Hematopoietic multipotent progenitor cell treated with erythropoietin and hydrocortisone succinate and interleukin-3 and kit ligand, for 4 days (in vitro differentiated cells): ENCODE measurements at places on chromosomes 1 and 21.

GRCh38 chr1:167748906-167749305, 27.1 kb downstream of the MPZL1 start:
- no peak for DNase-seq

DNA sequence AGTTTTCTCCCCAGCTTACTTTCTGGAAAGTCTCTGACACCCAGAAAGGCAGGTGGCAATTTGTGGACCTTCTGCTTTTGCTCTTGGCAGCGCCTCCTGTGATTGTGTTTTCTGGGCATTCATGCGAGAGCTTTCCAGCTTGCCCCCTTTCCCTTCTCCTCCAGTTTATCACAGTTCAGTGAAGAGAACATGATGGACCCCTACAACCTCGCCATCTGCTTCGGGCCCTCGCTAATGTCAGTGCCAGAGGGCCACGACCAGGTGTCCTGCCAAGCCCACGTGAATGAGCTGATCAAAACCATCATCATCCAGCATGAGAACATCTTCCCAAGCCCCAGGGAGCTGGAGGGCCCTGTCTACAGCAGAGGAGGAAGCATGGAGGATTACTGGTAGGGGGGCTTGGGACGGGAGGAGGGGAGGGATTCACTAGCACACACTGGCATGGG, 24.3 kb upstream of the IKBKE start:
- no peak for DNase-seq

DNA sequence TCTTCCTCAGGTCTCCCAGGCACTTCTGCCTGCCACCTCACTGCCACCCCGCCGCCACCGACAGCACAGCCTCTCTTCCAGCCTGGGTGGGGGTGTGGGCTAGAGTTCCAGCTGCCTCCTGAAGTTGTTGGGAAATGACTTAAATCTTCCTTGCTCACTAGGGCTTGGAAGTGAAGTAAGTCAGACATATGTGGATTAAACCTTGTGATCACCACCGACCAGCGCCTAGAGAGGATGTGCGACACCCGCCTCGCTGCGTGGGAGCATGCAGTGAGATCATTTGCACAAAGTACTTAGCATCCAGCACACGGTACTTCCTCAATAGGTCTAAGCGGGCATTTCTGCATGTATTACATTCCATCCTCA, 71.4 kb upstream of the FAM20B start:
- no peak for DNase-seq

- DNase-seq, result no peak
These were observed 408.5 kb downstream of the PTPRU start for GRCh38 chr1:29644812-29645211.

GRCh38 chr1:63797056-63797726, 23.4 kb downstream of the ROR1 start:
- no peak for DNase-seq

DNA sequence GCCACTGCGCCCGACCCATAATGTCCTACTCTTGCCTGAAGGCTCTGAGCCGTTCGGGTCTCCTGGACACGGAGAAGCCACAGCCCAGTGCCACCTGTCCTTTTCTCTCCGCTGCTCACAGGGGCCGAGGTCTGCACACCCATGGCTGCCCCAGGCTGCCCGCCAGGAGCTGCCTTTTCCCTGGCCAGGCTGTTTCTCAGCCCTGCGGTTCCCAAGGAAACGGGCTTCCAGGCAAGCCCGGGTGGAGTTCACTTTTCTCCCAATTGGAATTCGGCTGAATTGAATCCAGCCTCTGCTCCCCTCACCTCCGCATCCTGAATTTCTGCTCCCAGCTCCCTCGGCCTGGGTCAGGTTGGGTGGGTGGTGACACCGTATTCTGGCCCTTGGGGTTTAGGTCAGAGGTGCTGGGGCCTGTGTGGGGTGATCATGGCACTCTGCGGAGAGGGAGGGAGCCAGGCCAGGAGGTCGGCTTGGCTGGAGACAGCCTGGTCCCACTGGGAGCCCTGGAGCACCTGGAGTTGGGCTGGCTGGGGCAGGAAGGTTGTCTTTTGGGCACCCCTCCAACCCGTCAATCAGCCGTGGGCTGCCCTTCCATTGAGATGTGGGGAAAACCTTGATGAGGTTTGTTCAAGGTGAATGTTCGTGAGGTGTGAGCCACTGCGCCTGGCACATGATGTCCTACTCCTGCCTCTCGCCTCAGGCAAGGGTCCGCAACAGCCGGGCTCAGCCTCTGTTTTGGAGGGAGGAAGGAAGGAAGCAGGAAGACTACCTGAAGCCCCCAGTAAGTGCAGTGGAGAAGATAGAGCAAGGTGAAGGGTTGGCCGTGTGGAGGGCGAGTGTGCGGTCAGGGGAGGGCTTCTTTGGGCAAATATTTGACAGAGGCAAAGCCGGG, 25.1 kb downstream of the RRP1 start:
- no peak for DNase-seq

GRCh38 chr1:160309571-160309970, 24.6 kb upstream of the PEX19 start:
- no peak for DNase-seq

GRCh38 chr1:112544011-112544688, 35.4 kb downstream of the WNT2B start:
- no peak for DNase-seq

DNA sequence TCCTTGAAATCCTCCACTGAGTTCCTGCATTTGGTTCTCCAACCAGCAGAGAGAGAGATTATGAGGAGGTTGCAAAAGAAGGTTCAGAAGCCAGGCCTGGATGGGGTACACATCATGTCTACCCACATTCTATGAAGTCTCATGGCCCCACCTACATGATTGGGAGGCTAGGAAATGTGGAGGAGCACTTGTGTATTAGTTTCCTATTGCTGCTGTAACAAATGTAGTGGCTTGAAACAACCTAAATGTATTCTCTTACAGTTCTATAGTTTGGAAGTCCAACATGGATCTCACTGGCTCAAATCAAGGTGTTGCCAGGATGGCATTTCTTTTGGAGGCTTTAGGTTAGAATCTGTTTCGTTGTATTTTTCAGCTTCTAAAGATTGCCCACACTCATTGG, 134.2 kb upstream of the ZNF648 start:
- no peak for DNase-seq

DNA sequence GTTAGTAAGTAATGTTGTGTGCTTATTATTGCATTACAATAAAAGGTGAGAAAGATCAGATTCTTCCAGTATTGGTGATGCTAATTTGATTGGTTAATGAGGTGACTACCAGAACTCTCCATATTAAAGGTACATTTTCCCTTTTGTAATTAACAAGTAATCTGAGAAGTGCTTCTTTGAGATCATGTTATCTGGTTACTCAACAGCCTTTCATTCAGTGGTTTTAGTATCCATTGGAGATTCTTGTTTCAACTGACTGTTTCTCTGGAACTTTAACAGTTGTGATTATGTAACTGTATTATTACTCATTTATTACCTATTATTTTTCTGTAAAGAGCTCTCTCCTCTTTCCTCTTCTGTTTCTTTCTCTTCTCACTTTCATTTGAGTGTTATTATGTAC, 86.7 kb downstream of the PEX14 start:
- DNase-seq, result peak; percentile 36

GRCh38 chr1:45442272-45442671, 48.7 kb downstream of the TESK2 start:
- DNase-seq, result no peak

GRCh38 chr1:119791377-119791776, 19.9 kb downstream of the REG4 start:
- no peak for DNase-seq

DNA sequence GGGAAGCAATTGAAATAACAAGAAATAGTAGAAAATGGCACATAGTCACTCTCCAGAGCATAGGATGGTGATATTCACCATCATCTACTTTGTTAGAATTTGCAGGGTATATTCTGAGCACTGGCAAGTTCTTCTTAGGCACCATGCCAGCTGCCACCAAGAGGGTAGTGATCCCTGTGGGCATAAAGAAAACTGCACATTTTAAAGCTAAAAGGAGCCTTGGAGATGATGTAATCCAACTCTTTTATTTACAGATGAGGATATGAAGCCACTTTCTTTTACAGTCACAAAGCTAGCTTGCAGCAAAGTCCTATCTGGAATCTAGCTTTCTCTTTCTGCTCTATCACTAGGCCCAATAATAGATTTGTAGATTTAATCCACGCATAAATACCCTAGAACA, 69.0 kb downstream of the PTGER3 start:
- DNase-seq, result peak; percentile 82

- no peak for DNase-seq
These were observed 535.8 kb upstream of the DAB1 start for GRCh38 chr1:57959531-57960241.

GRCh38 chr1:22567197-22567596, 3.9 kb downstream of the EPHA8 start:
- no peak for DNase-seq

DNA sequence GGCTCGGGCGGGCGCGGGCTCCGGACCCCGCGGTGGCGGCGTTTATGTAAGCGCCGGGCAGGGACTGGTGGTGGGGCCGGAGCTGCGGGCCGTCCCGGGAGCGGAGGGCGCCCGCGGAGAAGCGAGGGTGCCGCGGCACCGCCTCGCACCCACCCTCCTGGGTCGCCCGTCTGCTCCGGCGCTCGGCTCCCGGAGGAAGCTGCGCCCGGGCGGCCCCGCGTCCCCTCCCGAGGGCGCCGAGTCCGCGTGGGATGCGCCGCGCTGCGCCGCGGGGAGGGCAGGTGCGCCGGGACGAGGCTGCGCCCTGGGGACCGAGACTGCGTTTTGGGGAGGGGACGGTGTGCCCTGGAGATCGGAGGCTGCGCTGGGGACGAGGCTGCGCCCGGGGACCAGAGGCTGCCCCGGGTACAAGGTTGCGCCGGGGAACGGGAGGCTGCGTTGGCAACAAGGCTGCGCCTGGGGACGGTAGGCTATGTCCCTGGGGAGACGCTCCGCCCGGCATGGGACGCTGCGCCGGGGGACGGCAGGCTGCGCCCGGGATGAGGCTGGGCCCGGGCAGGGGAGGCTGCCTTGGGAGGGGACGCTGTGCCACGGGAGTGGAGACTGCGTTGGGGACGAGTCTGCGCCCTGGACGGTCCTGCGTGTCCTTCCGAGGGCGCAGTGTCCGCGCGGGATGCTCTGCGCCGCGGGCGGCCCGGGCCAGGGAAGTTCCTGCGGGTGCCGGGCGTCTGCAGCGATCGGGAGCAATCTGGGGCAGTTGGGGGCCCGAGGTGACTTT, 627 bp downstream of the ADARB1 start:
- DNase-seq, result peak; percentile 53

DNA sequence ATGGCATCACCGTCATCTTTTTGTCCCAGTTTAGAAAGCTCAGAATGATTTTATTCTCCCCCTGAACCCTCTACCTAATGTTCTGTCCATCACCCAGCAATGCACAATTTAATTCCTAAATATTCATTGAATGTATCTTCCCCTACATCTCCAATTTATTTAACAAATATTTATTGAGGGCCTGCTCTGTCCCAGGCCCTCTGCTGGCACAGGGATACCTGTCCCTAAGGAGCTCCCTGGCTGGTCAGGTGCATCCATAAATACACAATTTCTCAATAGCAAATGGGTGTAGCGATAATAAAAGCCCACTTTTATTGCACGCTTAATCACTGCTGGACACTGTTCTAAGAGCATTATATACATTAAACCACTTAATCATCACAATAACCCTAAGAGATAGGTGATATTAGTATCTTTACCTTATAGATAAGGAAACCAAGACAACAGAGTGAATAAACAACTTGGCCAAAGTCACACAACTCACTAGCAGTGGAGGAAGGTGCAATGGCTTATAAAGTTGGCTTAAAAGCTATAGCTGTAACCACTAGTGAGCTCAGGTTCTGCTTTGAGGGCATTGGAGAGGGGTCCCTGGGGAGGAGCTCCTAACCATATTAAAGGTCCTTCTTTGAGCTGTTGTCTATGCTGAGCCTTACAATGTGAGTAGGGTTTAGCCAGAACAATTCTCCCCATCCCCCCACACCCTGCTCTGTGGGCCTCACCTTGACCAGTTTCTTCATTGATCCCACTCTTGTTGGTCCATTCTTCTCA, 126.3 kb upstream of the JUN start:
- no peak for DNase-seq

DNA sequence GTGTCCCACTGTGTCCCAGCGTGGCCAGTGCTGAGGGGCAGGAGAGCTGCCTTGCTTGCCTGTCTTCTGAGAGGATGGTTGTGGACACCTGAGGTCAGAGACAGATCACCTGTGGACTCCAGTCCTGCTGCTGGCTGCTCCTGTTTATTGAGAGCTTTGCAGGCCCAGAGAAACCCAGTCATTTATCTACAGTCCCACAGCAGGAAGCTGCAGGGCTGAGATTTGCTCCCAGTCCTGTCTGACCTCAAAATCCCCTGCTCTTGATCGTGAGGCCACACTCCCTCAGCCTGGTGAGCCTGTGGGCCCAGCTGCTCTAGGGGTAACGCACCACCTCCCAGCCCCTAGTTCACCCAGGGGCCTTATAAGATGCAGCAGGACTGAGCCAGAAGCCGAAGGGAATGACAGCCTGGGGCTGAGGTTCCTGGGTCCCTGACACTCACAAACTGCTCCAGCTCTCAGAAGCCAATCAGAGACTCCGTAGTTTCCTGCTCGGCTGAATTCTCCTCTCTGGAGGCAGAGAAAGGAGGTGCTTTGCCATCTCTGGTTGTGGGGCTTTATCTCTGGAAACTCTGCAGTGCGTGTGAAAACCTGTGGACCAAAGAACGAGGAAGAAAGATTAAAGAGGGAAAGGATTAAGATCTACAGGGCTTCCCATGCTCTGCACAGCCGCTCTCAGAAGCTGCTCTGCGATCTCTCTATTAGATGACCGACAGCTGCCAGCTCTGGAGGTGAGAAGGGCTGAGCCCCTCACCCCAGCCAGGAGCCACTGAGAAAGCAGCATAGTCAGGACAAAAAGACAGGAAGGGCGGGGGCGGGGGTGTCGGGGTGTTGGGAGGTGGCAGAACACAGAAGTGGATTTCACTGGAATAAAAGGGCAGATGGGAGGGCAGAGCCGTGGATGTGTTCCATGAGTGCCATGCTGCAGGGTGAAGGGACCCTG, 39.1 kb downstream of the UBIAD1 start:
- peak; percentile 45 for DNase-seq

- DNase-seq, result no peak
These were observed 876 bp downstream of the SLAMF8 start for GRCh38 chr1:159827549-159827948.

DNA sequence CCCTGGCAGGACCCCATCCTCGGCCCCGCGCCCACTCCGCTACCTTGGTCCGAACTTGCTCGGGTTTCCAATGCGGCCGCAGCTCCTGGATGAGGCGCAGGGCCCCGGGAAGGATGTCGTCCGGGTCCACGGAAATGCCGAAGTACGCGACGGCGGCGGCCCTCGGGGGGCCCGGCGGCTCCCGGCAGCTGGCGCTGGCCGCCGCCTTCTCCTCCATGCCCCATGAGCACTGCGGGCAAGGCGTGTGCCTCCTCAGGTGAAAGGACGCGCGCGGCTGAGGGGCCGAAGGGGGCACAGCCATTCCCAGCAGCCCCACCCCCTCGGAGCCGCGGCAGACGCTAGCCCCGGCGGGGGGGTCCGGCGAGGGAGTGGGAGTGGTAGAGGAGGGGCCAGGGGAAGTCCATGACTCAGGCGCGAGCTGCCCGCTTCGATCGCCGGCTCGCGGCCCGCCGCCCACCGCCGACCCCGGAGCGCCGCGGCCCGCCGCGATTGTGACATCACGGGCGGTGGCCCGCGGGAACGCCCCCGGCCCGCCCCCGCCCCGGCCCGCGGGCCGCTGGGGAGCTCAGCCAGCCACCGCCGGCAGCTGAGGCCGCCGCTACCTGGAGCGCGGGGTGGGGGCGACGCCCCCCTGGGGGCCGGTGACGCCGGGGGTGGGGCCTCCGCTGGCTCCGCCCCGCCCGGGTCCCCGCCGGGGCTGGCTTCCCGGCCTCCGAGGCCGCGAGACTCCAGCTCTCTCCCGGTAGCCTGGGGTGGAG, at the start of gene ETNK2:
Gene ETNK2, minus strand, starts transcription at position 493 of the 758 bp plus-strand sequence. Its CDS starts 192 bp downstream, at position 301.
- DNase-seq, result peak; percentile 33
